ENCODE measurements at places on chromosomes 11 and 22. TPM values are rescaled to one million over a fixed set of nuclear protein-coding genes. Genes with fewer than 3 reads are reported as not detected.

DNA sequence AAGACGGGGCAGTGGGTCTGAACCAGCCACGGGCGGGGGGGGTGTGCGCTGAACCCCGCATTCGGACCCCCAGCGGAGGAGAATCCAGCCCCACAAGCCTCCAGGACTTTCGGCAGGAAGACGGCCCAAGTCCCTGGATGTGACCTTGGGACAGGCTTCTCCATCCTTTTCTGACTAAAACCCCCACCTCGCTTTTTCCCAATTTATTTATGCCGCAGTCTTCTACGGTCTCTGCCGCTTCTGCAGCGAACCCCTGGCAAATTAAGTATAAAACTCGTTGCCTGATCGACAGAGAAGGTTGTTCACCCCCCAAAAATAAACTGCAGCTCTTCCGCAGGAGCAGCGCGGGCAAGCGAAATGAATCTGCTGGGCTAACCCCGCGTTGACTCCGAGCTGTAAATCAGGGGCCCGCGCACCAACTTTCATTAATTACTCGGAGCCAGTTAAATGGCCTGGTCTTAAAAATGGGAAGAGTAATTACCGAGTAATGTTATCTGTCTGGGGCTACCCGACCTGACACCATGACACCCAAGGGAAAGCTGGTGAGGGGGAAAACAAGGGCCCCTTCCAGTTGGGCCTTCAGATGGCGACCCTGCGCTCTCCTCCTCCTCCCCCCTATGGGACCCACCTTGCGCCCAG, 6.6 kb downstream of the WT1 start:
- DNase-seq: no peak

DNA sequence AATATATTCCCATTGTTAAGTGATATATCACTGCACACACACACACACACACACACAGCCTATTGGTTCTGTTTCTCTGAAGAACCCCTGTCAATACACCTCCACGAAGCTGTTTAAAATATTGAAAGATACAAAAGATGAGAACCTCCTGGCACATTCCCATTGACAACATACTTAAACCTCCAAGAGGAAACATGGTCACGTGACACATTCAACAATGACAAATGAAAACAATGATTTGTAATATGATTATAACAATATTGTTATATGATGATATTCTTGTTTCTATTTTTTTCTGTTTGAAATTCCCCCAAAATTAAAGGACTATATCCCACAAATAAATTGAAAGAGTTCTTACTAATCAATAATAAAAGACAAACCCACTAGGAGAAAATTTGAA, 1344.9 kb downstream of the BRD1 start:
- DNase-seq: no peak

The MRGPRE gene
- total RNA-seq: not detected

The MUC5AC gene
- total RNA-seq: 145 TPM

GRCh38 chr11:119377961-119378667, 3.4 kb downstream of the USP2 start:
- no peak for DNase-seq

DNA sequence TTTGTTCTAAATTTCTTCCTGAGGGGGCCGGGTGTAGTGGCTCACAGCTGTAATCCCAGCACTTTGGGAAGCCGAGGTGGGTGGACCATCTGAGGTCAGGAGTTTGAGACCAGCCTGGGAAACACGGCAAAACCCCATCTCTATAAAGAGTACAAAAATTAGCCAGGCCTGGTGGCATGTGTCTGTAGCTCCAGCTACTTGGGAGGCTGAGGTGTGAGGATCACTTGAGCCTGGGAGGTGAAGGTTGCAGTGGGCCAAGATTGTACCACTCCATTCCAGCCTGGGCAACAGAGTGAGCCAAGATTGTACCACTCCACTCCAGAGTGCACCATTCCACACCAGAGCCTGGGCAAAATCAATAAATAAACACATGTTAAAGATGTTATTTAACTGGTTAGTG, 20.6 kb upstream of the TOP3B start:
- no peak for DNase-seq

DNA sequence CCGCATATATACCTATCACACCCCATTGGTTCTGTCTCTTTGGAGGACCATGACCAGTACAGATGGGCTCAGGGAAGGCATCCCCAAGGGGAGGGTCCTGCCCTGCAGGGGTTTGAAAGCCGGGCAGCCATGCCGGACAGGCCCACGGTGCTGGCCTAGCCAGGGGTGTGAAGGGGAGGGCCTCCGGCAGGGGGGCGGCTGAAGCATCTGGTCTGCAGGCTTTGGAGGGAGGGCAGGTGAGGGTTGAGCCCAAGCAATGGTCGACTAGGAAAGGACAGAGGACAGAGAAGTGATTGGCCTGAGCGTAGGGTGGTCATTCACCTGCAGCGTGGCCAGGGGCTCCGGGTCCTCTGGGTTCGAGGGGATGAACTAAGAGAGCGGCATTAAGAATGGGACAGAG, 11.2 kb upstream of the CTSD start:
- no peak for DNase-seq

- no peak for DNase-seq
Observed at GRCh38 chr11:115676206-115676605, 172.0 kb upstream of the CADM1 start.

GRCh38 chr11:78606667-78607066, 32.0 kb upstream of the NARS2 start:
- no peak for DNase-seq

- no peak for DNase-seq
Observed at GRCh38 chr11:107787733-107788132, 70.9 kb downstream of the SLC35F2 start.

DNA sequence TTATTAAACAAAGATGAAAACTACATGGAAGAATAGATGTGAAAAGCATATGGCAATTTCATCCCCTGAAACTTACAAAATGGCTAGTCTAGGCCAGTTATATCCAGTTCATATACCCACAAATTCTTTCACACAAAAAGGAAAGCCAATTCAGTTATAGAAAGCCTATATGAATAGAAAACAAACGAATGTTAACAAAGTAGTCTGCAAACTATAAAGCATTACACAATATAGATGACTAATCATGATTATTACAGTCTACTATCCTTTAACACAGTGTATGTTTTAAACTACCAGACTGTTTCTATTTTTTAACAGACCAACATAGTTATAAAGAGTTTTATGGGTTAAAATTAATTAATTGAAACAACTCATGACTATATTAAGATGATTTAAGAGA, 12.1 kb downstream of the DCUN1D5 start:
- DNase-seq: no peak

- DNase-seq: no peak
Observed at GRCh38 chr11:1054143-1055108, 17.9 kb upstream of the MUC6 start.

- no peak for DNase-seq
Observed at GRCh38 chr22:40834619-40835018, 15.5 kb upstream of the SLC25A17 start.

The KRTAP5-2 gene
- total RNA-seq: not detected

DNA sequence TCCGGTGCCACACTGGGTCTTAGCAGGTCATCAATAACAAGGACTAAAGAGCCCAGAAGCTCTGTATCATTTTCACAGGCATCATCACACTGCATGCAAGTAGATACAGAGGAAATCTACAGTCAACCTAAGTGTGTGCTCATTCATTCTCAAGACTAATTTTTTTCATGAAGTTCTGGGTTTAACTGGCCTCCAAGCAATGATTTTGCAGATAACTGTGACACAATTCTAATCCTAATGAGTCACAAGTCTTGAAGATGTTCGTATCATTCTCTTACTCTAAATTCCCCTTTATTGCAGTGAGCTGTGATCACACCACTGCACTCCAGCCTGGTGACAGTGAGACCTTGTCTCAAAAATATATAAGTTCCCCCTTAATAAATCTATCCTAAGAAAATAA, 2.5 kb downstream of the OR52W1 start:
- DNase-seq: no peak

DNA sequence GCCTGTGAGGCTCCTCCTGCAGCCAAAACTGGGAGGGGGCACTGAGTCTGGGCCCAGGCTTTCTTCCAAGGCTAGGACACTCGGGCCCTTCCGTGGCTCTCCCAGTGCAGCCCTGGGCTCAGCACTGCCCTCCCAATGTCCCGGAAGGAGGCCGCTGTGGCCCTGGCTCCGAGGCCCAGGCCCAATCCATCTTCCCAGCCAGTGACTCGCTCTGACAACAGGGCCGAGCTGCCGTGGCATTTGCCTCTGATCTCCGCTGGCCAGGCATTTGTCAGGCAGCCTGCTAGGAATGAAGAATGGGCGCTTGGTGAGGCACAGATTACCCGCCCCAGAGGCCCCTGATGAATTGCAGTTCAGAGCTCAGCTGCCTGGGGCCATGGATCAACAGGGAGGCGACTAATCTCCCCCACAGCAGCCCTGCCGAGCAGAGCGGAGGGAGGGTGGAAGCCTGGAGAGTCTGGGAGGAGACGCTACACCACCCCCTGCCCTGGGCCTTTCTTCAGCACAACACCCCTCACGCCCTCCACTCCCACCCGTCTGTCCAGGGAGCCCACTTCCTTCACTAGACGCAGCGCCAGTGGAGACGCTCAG, 8.3 kb downstream of the FXYD2 start:
- no peak for DNase-seq

The SNU13 gene
- 213 TPM for total RNA-seq

DNA sequence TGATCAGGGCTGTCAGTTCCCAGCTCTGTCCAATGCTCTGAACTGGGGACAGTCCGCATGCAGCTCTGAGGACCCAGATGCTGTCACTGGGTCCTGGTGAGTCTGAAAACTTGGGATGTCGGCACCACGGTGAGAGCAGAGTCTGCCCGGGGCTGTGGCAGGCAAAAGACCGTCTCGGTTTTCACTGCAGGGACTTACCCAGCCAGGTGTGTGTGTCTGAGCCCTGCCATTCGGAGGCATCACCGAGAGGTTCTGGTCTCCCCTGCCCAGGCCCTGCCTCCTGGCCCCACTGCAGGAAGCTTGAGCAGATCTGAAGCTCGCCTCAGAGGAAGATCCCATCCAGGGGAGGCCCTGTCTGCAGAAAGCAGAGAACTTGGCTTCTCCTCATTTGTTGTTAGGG, 5.2 kb downstream of the TP53AIP1 start:
- DNase-seq: no peak

GRCh38 chr11:111301842-111302118, 3.4 kb downstream of the POU2AF3 start:
- no peak for DNase-seq

The CDKN1C gene
- 2.2 TPM for total RNA-seq

The PYGM gene
- 1.8 TPM for total RNA-seq

The MFRP gene
- total RNA-seq: not detected

GRCh38 chr11:23976841-23977271, 520.0 kb upstream of the LUZP2 start:
- no peak for DNase-seq

The TIMM8B gene
- 36.7 TPM for total RNA-seq

DNA sequence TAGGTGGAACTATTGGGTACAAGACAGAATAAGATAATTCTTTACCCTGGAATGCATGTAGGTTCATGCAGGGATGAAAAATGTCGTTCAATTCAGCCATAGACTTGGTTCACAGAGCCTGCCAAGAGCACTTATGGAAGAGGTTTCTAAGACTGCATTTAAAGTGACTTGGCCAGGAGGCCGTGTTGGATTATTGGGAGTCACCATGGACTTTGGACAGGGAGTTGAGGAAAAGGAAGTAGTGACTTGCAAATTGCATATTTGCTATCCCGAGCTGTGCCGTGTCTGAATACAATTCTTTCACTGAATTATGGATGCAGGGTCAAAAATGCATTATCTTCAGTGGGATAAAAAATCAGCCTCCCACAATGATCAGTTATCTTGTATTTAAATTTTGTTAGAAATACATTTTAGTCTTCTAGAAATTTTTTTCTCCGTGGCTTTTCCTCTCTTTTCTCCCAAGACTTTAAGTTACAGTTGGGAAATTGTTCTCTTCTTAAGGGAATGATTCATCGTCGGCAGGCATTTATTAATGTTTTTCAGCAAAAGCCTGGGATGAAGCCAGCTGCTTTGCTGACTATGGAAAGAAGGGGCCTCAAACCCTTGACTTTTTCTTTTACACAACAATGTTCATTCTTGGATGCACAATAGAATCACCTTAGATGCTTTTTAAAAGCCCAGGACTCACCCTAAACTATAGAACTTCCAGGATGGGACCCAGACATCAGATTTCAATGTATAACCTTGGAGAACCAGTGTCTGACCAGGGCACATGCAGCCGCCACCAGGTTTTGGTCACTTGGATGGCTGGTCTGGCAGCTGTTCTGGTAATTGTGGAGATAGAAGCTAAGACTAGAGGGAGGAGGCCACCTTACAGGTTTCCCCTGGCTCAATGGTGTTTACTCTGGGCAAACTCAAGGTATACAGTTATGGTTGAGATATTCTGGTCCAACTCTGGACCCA, 70.8 kb downstream of the FAT3 start:
- peak; percentile 32 for DNase-seq

The MAP6 gene
- total RNA-seq: not detected

The PLA2G3 gene
- not detected for total RNA-seq

The ART1 gene
- not detected for total RNA-seq

- no peak for DNase-seq
Observed at GRCh38 chr11:92329646-92330045, 105.0 kb downstream of the FAT3 start.

GRCh38 chr22:50536226-50536625, 6.4 kb upstream of the TYMP start:
- no peak for DNase-seq

DNA sequence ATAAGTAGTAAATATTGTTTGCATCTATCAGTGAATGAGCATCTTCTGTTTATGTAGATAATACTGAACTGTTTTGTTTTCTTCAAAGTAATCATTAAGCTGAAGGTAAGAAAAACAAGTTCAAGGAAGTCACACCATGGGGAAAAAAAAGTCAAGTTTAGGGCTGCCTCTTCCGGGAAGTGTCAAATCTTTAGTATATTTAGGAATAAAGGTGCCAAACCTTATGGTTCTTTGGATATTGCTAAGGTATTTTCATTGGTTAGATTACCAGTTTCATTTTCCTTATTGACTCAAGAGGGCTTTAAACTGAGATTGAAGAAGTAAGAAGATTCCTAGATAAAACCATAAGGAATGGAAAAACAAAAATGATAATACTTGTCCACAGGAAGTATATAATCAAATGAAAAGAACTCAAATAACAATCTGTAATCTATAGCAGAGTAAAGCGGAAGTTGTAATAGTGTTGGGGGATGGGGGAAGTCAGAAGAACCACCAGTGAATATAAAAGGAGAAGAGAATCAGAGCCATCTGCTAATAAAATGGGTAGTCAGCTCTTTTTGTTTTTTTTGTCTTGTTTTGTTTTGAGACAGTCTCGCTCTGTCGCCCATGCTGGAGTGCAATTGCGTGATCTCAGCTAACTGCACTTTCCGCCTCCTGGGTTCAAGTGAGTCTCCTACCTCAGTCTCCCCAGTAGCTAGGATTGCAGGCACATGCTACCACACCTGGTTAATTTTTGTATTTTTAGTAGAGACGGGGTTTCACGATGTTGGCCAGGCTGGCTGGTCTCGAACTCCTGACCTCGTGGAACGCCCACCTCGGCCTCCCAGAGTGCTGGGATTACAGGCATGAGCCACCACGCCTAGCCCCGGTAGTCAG, 2.3 kb downstream of the ATM start:
- DNase-seq: no peak

DNA sequence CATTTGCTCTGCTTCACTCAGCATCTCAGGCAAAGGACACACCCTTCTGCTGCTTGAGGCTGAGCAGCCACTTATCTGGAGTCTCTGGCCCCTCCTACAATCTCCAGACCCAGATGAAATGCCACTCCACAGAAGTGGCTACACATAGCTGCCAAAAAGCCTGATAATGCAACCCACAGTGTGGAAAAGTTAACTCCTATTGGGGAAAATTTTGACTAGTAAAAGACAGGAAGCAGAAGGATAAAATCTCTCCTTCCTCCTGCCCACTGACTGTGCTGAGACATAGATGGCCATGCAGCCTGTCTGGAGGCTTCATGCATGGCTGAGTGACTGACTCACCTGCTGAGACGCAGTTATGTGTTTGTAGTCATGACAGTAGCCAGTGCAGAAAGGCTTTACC, 92.3 kb upstream of the TEAD1 start:
- DNase-seq: peak; percentile 12

The MS4A4A gene
- not detected for total RNA-seq

All from Calu3 (cell line).